CD8-positive, alpha-beta memory T cell (primary cell): ENCODE measurements at places on chromosomes 7 and 10. TPM values are rescaled to one million over a fixed set of nuclear protein-coding genes. Genes with fewer than 3 reads are reported as not detected.

GRCh38 chr7:137925091-137925490 is 76.8 kb downstream of the CREB3L2 start:
- no peak overlapping the region for H3K27ac ChIP-seq
- no peaks in the 10 kb centered on the region for H3K27me3 ChIP-seq
- H3K36me3 ChIP-seq: peaks cover 4% of the 10 kb centered on the region

Gene EGR2
- total RNA-seq: 87.8 TPM

DNA sequence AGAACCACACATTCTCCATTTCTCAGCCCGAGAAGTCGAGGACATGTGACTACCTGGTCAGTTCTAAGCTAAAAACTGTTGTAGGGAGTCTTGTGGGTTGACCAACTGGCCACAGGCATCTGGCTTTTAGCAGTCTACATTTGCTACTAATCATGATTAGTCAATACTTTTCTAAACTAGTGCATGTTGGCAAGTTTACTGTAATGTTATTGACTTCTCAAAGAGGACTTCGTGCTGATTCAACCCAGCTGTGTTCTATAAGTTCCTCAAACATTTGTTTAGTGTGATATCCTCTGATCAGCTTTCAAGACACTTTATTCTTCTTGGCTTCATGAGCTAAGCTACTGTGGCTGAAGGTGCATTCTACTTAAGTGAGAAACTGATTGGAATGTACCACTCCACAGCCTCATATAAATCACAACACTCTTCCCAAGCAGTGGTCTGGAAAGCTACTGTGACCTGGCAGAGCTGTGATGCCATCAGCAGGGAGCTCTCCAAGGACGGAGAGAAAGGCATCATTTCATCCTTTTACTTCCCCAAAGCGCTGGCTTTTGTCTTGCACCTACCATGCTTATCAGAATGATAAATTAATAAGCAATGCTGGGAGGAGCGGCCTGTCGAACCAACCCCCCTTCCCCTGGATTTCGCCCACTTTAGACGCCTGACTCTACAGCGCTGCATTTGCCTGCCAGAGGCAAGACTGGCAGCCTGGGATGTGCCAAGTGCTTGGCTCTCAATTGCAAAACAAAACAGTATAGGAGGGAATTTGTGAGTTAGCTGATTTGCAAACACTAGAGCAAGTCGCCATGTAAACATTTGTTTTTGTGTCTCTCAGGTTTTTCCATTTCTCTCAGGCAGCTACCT is 206.7 kb upstream of the PLXNA4 start:
- DNase-seq: no peak
- no peak overlapping the region for H3K4me3 ChIP-seq
- H3K27ac ChIP-seq: no peak overlapping the region
- H3K4me1 ChIP-seq: no peaks in the 10 kb centered on the region

GRCh38 chr10:127983344-127984100 is 76.6 kb downstream of the PTPRE start:
- no peaks in the 10 kb centered on the region for H3K27me3 ChIP-seq
- H3K4me1 ChIP-seq: no peaks in the 10 kb centered on the region
- no peak for DNase-seq
- no peak overlapping the region for H3K27ac ChIP-seq
- H3K4me3 ChIP-seq: no peak overlapping the region

GRCh38 chr10:70537398-70538194 is 59.0 kb downstream of the PALD1 start:
- H3K27ac ChIP-seq: no peak overlapping the region
- DNase-seq: no peak
- H3K27me3 ChIP-seq: no peaks in the 10 kb centered on the region
- no peaks in the 10 kb centered on the region for H3K36me3 ChIP-seq
- H3K4me1 ChIP-seq: no peaks in the 10 kb centered on the region

GRCh38 chr10:90964781-90965465 is 44.0 kb upstream of the ANKRD1 start:
- H3K27ac ChIP-seq: no peak overlapping the region
- no peak for DNase-seq
- no peaks in the 10 kb centered on the region for H3K4me1 ChIP-seq

DNA sequence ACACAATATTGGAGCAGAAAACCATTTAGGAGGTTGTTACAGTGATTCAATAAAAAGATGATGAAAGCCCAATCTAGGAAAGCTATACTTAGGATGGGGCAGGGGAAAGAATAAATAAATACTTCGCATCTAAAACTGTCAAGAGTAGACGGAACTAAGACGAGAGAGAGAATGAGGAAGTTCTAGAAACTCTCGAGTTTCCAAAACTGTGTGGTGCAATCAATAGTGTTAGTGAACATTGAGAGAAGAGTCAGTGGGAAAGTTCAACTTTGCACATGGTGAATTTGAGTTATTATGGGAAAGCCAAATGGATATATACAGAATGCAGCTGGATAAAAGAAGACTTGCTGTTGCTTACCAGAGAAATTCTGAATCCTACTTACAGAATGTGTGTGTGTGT is 133.8 kb upstream of the MEOX2 start:
- H3K4me3 ChIP-seq: no peak overlapping the region
- no peaks in the 10 kb centered on the region for H3K36me3 ChIP-seq
- H3K27me3 ChIP-seq: no peaks in the 10 kb centered on the region
- no peak overlapping the region for H3K27ac ChIP-seq

Gene ASB15
- total RNA-seq: not detected

- no peaks in the 10 kb centered on the region for H3K4me1 ChIP-seq
- H3K27me3 ChIP-seq: no peaks in the 10 kb centered on the region
- H3K27ac ChIP-seq: no peak overlapping the region
- no peak for DNase-seq
- no peaks in the 10 kb centered on the region for H3K36me3 ChIP-seq
- H3K4me3 ChIP-seq: no peak overlapping the region
These were observed 275.8 kb downstream of the GRID1 start for GRCh38 chr10:86090807-86091206.

Gene NUTM2B
- 0.50 TPM for total RNA-seq

DNA sequence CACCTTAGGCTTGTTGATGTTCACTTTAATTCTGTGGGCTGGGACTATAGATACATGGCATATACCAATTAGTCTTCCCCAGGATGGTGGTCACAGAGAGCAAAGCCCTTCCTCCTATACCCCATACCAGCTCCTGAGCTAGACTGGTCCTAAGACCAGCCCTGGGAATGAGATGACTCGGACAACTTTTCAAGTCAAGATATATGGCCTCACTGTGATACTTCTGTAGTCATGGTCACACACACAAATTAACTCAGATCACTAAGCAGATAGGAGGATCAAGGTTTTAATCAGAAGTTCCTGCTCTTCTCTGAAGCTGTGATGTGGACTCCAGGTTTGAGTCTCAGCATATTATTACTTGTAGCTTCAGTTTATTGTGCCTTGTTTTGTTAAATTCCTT is 53.1 kb downstream of the SLK start:
- no peaks in the 10 kb centered on the region for H3K4me1 ChIP-seq
- no peaks in the 10 kb centered on the region for H3K27me3 ChIP-seq
- H3K4me3 ChIP-seq: no peak overlapping the region
- no peak overlapping the region for H3K27ac ChIP-seq

Gene ADCYAP1R1
- total RNA-seq: not detected

DNA sequence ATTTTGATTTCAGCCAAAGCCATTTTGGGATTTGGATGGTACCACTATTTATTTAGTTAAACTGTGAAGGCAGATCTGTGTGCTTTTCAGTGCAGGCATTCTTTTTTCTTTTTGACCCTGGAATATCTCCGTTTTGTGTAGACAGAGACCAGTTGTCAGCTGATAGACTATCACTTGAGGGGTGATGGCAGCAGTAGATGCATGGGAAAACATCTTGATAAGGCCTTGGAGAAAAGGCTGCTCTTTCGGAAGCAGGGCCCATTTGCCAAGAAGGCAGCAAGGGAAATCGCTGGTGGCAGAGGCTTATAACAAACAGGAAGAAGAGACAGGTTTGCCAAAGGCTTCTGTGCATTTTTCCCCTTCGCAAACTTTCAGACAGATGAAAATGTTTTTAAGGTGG is 2.6 kb upstream of the BMPER start:
- DNase-seq: no peak
- no peak overlapping the region for H3K27ac ChIP-seq
- peaks cover 18% of the 10 kb centered on the region for H3K27me3 ChIP-seq
- no peak overlapping the region for H3K4me3 ChIP-seq
- H3K4me1 ChIP-seq: no peaks in the 10 kb centered on the region

Gene SBDS
- 92.0 TPM for total RNA-seq

GRCh38 chr7:5638994-5639393 is 142.5 kb downstream of the RNF216 start:
- DNase-seq: no peak
- no peaks in the 10 kb centered on the region for H3K27me3 ChIP-seq
- H3K4me1 ChIP-seq: peaks cover 21% of the 10 kb centered on the region
- no peak overlapping the region for H3K4me3 ChIP-seq
- no peak overlapping the region for H3K27ac ChIP-seq
